GM12892 (cell line): ENCODE measurements at places on chromosomes 13 and 19.
A peak's percentile ranks its signal among the peaks of the same experiment; 100 is the strongest.

GRCh38 chr13:91167706-91168385, 179.6 kb upstream of the MIR17HG start:
- DNase-seq: no peak

DNA sequence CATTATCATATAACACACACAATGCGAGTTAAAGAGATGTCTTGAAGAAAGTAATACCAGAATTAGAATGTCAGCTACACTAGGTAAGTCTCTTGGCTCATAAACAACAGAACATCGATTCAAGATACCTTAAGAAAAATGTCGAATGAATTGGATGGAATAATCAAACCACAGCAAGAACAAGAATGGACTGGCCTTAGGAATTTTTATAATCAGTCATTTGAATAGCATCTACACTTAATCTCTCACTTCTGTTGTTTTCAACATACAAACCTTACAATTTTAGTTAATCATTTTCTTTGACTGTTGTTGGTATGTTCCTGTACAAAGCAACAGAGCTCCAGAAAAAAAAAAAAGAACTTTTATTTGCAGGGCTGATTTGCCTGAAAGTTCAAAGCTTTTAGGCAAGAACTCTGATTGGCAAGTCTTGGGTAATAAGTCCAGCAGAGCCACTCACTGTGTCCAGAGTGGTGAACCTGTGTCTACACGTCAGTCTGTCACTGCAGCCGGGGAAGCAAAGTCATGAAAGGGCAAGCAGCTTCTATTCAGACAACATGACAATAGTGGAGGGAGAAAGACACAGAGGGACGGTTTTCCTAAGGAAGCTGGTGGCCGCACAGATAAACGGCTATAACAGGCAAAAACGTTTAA, 1026.1 kb upstream of the MIR17HG start:
- no peak for DNase-seq

GRCh38 chr19:55654868-55655647, at the start of gene U2AF2:
Gene U2AF2, plus strand, starts transcription at chr19:55655035. Its CDS starts 70 bp downstream, at chr19:55655105.
- DNase-seq: peak; percentile 80

DNA sequence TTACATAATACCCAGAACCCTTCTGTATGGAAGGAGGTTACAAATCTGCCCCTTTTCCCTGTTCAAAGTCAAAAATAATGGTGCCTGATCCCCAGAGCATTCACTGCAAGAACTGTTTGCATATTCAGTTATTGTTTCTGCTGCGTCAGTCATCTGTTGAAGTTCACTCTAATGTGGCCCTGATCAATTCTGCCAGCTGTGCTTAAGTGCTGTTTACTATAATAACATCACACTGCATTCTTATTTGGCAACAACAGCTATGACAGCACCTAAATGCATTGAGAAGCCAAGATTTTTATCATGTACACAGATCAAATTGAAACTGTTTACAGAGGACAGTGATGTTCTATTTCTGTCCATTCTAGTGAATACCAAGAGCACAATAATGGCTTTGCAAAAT, 115.9 kb downstream of the DACH1 start:
- no peak for DNase-seq

DNA sequence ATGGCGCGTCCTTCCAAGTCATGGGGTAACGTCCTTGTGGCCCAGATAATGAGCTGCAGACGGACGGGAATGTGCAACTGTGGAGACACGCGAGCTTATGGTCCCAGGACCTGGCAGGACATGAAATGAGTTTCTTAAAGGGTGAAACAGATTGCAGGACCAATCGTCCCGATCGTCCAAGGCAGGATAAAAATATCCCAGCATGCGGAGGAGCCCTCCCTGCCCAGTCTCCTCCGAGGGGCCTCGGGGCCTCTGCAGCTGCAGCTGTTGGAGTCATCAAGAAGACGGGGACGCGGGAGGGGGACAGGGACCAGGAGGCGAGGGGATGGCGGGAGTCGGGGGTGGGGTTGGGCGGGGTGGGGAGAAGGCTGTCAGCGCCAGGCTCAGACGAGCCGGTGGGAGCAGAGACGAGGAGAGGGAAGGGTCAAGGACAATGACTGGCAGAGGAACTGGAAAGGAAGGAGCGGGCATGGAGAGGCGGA, 14.4 kb upstream of the GARIN5A start:
- no peak for DNase-seq

DNA sequence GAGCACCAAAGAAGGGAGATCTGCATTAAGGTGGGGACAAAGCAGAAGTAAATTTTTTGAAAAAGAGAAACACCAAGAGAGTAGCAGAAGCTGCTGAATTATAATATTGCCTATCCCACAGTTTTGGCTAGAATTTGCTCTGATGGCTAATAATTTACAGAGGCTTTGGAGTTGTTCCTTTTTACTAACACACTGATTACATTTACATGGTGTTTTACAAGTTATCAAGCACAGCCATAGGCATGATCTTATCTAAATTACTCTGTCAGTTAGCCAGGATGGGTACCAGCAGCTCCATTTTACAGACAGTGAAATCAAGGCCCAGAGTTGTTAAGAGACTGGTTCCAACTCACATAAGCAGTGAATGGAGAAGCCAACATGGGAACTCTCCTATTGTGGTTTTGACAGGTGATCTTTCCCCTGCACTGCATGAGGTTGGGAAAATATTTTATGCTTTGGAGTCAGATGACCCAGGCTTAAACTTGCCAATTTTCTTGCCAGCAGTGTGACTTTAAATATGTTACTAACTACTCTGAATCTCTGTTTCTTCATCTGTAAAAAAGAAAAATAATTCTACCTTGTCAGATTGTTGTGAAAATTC, 33.5 kb upstream of the ESD start:
- DNase-seq: no peak

- DNase-seq: no peak
Observed at GRCh38 chr19:4295972-4296771, 6.0 kb downstream of the TMIGD2 start.

DNA sequence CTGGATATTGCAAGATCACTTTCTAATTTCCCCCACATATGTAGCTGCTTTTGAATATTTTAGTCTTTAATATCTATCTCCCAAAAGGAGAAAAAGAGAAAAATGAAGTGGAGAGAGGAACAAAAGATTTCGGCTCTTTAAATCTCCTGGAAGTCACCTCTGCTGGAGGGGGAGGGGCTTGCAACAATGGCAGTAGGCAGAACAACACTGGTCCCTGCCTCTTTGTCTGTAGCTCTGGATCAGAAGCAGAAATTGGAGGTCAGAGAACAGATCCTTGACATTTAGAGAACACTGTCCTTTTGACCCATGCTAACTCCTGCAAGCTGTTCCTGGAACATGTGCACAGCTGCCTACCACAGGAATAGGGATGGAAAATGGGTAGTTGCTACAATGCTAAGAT, 86.7 kb upstream of the GPR12 start:
- DNase-seq: no peak

- DNase-seq: no peak
Observed at GRCh38 chr19:4373601-4374497, 26.5 kb downstream of the SH3GL1 start.

- no peak for DNase-seq
Observed at GRCh38 chr13:21833921-21834320, 163.0 kb downstream of the FGF9 start.

DNA sequence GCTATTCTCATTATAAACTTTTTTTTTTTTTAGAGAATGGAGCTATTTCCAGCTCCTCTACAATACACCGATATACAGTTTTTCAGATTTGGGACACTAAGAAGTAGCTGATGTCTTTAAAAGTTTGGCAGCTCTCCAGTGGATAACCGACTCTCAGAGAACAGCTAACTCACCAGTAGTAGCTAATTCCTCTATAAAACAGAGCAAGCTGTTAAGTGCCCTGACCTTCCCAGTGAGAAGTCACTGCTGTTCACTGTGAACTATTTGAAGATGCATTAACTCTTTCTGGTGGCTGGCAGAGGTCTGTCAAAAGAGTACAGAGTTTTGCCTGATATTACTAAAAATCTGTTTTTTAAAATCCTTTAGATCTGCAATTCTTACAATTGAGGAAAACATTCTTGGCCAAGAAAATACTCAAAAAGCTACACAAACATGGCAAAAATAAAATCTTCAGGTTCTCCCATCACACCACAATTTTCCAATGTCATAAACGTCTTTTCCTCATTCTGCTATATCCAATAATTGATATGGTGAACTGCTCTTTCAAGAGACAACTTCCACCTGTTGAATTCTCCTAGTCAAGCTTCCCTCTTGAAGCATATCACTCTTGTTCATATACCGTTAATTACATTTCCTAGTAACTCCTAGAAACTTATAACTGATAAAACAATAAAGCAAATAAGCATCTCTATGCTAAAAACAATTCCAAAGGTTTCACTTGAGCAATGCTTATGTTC, 44.2 kb downstream of the TBC1D4 start:
- DNase-seq: no peak

- DNase-seq: no peak
Observed at GRCh38 chr19:48053856-48054255, 10.0 kb upstream of the CABP5 start.

- no peak for DNase-seq
Observed at GRCh38 chr13:38766799-38767198, 79.9 kb downstream of the FREM2 start.

- DNase-seq: no peak
Observed at GRCh38 chr19:51490676-51491075, 10.9 kb downstream of the SIGLEC12 start.

DNA sequence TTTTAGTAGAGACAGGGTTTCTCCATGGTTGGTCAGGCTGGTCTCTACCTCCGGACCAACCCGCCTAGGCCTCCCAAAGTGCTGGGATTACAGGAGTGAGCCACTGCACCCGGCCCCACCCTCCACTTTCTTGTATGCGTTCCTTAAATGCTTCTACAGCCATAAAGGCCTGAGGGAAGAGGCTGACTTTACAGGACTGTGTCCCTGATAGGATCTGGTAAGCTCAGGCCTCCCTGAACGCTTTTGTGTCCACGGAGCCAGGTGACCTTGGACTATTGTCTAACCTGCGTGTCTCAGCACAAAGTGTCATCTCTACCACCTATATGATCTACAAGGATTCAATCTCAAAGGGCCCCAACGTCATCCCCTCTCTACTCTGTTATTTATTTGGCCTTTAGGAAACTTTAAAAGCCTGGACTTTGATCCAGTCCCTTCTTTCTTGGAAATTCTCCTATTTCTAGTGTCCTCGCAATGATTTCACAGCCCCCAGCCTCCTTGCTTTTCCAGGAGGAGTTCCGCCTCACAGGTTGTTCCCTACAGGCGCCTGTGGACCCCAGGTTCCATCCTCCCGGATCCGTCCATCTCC, 701 bp downstream of the ZNF552 start:
- DNase-seq: no peak

- no peak for DNase-seq
Observed at GRCh38 chr13:106468744-106469590, 66.5 kb downstream of the EFNB2 start.
